ENCODE measurements at places on chromosomes 13 and 19.

DNA sequence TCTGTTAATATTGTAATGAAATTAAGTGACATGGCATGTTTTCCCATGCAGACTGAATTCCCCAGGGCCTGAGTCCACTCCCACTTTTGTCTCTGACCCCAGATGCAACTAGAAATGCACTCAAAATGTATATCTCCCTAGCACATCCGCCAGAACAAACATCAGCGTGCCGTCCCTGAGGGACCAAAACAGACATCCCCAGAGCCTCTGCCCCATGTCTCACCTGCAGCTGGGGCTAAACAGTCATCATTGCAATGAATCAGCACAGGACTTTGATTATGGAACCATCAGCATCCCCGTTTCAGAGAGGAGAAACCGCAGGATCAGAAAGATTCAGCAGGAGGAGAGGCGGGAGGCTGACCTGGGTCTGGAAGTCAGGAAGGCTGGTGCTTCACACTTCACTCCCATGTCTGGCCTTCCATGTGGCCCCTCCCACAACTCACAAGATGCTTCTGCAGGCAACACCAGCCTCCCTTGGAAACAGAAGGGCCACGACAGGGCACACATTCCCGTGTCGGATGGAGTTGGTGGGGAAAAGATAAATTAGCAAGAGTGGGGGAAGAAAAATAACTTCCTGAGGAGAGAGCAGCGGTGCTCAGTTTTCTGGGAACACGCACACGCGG lies 130.6 kb upstream of the VSTM2B start:
- DNase-seq = no peak

DNA sequence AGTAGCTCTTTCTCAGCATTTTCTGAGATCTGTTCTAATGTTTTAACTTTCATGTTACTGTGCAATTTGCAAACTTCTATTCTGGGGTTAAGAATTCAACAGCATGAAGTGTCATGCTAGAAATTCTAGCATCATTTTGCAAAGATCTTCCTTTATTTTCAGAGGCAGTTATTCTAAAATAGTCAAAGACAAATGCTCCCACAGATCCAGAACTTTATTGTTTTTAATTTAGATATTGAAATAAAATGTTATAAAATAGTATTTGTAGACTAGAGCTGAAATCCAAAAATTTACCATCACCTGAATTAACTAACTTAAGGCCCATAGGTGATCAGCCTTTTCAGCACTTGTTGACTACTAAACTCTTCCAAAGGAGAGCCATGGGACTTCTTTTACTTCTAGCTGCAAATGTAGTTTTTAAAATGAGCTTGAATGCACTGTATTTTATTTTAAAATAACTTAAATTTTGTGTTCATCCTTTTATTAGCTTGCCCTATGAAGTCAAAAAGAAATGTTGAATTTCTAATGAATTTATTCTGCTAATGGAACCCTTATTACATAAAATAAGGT lies 3.2 kb downstream of the MAB21L1 start:
- no peak for DNase-seq

- no peak for DNase-seq
Measured at GRCh38 chr19:53389978-53390377, 5.0 kb upstream of the ZNF765 start.

- DNase-seq = no peak
Measured at GRCh38 chr13:75489502-75490263, 7.7 kb upstream of the TBC1D4 start.

DNA sequence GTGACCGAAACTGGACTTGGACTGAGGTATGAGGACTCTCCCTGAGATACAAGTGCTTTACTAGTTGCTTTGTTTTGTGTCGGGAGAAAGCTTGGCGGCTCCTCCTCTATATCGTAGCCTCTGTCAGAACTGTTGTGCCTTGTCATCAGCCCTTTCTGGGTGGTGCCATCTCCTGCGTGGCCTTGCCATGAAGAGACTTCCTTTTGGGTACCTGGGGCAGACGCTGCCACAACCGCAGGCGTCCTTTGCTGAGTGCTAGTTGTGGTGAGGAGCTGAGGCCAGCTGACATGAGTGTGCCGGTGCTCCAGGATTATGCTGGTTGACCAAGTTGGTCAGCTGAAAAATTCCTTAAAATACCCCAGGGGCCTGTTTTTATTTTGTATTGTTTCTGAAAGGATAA lies 124.5 kb downstream of the AKAP11 start:
- DNase-seq = peak; percentile 61

DNA sequence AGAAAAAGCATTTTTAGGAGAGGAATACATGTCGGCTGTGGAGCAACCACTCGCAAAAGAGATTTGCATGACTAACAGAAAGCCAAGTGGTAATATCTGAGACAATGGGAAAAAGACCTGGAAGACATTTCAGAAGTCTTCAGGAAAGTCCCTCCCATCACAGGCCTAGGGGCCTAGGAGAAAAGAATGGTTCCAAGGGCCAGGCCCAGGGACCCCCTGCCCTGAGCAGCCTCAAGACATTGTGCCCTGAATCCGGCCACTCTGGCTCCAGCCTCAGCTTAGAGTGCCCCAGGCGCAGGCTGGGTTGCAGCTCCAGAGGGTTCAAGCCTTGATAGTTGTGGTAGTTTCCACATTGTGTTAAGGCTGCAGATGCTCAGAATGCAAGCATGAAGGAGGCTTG lies 9.4 kb downstream of the ZNF221 start:
- DNase-seq = no peak

DNA sequence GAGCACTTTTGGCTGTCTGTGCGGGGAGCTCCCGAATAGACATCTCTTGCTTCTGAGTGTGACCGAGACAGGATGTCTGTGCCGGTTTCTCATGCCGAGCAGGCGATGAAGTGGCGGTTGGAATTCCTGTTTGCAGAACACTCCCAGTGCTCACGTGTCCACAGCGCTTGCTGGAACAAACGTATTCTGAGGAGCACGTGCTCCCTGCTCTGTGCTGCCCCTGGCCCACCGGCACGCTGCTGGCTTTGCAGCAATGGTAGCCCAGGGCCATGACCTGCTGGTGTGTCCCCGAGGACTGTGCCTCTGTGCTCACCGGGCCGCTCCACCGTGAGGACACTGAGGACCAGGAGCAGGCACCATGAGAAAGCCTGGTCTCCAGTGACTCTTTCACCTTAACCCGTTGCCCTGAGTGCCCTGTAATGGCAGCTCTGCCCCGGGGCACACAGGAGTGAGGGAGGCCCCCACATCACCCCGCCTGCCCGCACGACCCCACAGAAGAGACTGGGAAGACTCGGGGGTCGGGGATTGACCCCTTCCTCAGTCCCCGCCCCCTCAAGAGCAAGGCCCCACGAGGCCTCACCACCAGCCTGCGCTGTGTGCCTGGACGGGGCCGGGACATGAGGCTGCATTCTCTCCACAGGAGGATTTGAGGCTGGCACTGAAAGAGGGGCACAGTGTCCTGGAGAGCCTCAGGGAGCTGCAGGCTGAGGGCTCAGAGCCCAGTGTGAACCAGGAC lies 40.0 kb upstream of the F7 start:
- no peak for DNase-seq

- DNase-seq = no peak
Measured at GRCh38 chr13:48528720-48529119, 4.2 kb downstream of the RCBTB2 start.

DNA sequence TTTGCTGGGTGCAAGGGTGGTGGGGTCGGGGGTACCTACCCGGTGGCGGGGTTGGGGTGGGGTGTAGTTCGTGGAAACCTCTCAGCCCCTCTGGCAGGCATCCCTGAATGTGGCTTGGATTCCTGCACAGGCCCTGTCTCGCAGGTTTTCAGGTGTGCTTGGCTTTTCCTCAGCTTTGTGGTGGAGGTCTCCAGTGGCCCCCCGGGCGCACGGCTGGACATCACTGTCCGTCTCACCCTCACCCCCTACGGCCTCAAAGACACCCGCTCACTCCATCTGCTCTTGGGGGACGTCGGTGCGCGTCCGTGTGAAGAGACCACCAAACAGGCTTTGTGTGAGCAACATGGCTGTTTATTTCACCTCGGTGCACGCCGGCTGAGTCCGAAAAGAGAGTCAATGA lies 44.3 kb downstream of the ZNF146 start:
- DNase-seq = no peak

DNA sequence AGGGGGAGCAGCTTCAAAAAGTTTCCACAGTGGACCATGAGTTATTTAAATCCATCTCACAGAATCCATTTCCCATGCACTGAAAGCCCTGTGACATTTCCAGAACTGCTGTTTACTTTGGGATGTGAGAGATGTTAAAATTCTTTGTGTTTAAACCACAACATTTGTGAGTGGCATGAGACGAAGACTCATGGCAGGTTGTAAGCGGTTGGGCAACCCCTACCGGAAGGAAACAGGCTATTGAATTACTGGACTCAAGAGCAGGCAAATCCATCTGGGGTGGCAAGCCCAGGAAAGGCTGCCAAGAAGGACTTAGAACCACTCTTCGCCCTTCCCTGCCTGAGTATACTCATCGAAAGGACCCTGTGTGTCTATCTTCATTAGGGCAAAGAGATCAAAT lies 22.3 kb upstream of the CLDN10 start:
- DNase-seq = no peak

DNA sequence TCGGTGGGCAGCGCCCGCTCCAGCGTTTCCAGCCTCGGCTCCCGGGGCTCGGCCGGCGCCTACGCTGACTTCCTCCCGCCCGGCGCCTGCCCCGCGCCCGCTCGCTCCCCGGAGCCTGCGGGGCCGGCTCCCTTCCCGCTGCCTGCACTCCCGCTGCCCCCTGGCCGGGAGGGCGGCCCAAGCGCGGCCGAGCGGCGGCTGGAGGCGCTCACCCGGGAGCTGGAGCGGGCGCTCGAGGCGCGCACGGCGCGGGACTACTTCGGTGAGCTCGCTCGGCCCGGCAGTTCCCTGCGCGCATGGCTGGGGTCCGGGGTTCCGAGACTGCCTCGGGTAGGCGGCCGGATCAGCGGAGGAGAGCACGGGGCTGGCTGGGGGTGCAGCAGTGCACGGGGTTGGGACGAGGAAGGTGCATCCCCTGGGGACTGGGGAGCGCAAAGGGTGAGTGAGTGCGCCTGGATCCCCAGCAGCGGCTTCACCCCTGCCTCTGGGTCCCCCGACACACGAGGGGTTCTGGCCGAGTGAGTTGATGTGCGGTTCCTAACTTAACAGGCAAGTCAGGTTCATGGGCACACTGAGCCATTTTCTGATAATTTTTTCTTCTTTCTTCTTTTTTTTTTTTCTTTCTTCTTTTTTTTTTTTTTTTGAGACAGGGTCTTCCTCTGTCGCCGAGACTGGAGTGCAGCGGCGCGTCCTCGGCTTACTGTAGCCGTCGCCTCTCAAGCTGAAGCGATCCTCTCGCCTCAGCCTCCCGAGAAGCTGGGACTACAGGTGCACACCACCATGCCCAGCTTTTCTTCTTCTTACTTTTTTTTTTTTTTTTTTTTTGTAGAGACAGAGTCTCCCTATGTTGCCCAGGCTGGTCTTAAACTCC lies 1.1 kb downstream of the WTIP start:
- no peak for DNase-seq

GRCh38 chr13:37168151-37168550 lies 62.7 kb upstream of the CSNK1A1L start:
- no peak for DNase-seq

- DNase-seq = no peak
Measured at GRCh38 chr13:96646101-96646500, 348.2 kb downstream of the OXGR1 start.

DNA sequence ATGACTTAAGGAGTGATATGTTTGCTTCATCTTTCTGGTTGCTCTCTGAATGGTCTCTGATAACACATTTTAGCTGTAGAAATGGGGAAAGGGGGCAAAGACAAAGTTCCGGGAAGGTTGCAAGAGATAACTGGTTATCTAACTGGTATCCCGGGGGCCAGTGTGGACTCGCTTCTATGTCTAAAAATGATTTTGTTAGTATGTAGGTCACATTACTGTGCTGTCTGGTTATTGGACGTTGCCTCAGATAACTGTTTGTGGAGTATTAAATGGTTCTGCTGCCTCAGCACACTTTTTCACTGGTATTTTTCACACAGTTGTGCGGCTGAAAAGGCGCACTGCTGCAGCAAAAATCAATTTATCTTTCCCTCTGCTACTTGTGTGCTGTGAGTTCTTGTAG lies 63.0 kb upstream of the ZNF536 start:
- no peak for DNase-seq

GRCh38 chr13:35527451-35527850 lies 51.0 kb upstream of the MAB21L1 start:
- DNase-seq = no peak

DNA sequence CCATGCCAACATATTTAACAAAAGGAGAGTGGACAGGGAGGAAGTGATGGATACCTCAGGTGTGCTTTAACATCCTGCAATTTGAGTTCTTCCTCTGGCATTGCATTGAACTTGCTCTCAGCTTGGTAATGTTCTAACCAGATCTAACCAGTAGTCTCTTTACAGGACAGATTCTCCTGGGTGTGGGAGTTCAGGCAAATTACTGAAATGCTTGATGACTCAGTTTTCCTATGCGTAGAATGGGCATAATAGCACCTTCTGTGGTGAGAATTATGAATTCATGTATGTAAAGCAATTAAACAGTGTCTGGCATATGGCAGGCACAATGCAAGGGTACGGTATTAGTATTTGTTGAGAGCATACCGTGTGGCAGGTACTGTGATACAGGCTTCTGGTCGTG lies 3.6 kb downstream of the AKAP11 start:
- DNase-seq = no peak

DNA sequence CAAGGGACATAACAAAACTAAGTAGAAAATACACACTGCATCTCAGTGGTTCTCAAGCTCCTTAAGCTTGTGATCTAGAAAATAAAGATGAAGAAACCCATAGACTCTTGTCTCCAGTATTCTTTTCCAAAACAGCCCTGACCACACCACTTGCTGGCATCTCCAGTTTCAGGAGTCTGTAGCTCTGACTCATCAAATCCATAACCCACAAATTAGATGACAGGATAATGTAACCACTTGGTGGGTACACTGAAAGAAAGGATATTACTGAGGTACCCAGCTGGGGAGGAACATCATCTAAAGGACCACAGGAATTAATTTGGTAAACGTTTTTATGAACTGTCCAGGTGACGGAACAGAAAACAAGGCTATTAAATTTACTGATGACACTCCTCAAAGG lies 214.7 kb downstream of the VWA8 start:
- no peak for DNase-seq

DNA sequence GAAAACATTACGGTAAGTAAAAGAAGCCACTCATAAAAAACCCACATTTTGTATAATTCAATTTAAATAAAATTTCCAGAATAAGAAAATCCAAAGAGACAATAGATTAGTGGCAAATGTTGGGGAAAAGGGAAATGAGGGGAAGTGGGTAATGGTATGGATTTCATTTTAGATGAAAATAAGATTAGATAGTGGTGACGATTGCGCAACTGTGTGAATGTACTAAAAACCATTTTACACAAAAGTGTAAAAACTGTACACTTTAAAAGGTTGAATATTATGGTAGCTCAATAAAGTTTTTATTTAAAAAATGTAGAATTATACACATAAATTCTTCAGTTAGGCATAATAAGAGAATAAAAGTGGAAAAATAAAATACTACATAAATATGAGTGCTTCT lies 3.7 kb downstream of the MBD3L1 start:
- no peak for DNase-seq
